ENCODE measurements at places on chromosomes 6 and 20.

- DNase-seq, result no peak
These were observed 125.5 kb downstream of the GPX5 start for GRCh38 chr6:28651161-28651560.

- DNase-seq, result no peak
These were observed 440.4 kb upstream of the ARID1B start for GRCh38 chr6:156336733-156337132.

DNA sequence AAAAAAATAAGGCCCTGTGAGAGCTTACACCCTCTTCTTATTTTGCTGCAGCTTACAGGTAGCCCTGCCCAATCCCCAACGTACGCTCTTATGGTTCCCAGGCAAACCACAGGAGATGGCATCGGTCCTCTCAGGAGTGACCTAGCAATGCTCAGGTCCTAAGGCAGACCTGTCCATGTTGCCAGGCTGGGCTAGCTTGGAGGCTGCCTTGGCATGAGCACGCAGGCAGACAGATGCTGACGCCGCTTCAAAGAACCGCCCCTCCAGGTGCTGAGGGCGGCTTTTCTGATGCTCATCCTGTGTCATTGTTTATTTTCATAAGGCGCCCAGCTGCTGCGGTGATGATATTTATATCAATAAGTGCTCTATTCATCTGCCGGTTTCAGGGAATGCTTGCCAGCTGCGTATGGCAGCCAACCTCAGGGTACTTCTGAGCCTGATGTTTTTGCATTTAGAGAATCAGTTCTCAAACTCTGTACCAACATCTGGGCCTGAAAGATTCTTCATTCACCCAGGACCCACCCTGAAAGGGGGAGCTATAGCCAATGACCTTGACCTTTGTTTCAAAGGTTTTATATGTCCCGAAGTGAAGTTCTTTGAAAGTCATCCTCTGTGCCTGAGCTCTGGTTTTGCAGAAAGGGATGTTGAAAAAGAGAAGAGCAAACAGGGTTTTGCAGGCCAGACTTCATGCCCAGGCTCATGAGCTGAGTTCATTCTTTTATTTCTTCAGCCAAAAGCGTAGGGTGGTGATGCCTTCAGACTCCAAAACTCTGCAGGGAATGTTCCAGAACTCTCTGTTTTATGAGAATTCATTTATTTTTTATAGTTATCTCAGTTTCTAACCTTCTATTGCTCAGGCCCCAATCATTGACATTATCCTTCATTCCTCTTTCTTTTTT, 475.6 kb upstream of the CHD6 start:
- no peak for DNase-seq

- DNase-seq, result no peak
These were observed 127.3 kb downstream of the TENT5A start for GRCh38 chr6:81625216-81625615.

DNA sequence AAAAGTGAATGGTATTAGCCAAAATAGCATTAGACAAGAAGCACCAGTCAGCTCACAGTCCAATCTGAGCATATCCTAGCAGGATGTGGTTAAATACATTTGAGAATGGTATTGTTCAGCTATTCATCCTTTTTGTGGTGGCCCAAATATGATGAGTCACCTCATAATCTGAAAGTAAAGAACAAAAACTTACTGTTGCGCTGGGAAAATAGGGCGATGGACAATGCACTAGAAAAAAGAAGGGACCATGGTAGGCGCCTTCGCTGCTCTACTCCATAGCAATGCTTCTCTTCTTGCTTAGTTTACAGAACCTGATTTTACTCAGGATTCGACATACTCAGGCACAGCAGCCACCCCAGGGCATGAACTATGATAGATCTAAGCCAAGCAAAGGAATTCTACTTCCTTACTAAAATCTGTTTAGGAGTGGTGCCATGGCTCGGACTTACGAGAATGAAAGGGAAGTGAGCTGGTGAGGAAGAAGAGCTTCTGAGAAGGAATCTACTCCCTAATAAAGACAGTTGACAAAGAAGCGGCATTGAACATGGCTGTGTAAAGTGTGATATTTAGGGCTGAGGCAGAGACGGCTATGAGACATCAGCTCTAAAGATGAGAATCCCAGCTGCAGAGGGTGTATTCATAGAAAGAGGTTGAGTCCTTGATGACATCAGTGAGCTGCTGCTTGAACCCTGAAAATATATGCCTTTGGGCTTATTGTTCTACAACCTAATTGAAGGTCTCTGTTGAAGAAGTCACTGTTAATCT, 16.6 kb upstream of the FBXO9 start:
- no peak for DNase-seq

GRCh38 chr6:17987447-17987696, at the start of gene KIF13A:
TSS of gene KIF13A (minus strand) at chr6:17987635. CDS start at chr6:17987463, 172 bp downstream.
- DNase-seq, result no peak

- peak; percentile 67 for DNase-seq
These were observed 426.4 kb downstream of the PREX1 start for GRCh38 chr20:48401359-48401758.

DNA sequence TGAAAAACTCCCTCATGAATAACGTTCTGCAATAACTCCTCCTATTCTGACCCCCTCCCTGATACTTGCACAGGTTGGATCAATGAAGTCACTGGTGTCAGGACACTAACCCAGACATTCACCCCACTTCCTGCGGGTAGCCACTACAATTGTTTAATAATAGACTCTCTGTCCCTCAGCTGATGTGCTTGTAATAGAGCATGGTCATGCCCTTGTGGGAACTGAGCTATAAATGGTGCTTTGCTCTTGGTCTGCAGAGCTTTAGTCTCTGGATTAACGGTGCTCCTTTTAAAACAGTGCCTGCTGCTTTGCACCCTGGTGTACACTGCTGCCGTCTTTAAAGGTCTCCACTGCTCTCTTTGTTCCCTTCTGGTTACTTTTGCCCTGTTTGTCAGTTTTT, 127.3 kb downstream of the BACH2 start:
- DNase-seq, result no peak

- no peak for DNase-seq
These were observed 51.3 kb upstream of the NRN1 start for GRCh38 chr6:6058054-6058444.

- no peak for DNase-seq
These were observed 888.4 kb upstream of the GJE1 start for GRCh38 chr6:141244366-141244765.

DNA sequence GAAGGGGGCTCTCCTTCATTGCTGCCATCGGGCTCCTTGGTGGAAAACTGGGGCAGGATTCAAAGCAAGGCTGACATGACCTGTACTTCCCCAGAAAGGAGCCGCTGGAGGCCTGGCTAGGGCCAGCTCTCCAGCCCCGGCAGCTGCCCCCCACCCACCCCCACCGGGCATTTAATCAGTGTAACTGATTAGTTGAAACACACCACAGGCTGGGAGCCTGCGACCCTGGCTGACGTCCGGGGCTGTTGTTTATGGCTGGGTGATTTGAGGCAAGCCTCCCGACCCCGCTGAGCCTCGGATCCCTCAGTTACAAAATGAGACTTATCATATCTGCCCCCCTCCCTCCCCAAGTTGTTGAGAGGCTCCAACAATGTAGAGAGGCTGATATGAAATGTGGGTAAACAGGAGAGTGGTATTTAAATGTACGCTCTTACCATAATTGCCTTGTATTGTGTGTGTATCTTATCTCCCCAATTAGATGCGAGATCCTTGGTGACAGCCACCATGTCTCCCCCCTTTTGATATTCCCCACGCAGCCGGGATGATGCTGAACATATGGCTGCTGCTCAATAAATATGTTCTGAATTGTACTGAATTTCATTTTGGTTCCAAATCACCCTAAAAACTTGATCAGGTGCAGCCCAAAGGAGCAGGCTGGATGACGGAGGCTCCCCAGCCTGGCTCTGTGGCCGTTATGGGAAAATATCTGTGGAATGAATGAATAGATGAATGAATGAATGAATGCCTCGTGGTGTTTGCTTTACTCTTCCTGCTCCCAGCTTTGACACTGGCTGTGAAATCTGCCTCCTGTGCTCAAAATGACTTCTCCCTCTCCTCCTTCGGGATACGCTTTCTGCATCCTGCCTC, 31.8 kb upstream of the APCDD1L start:
- no peak for DNase-seq

DNA sequence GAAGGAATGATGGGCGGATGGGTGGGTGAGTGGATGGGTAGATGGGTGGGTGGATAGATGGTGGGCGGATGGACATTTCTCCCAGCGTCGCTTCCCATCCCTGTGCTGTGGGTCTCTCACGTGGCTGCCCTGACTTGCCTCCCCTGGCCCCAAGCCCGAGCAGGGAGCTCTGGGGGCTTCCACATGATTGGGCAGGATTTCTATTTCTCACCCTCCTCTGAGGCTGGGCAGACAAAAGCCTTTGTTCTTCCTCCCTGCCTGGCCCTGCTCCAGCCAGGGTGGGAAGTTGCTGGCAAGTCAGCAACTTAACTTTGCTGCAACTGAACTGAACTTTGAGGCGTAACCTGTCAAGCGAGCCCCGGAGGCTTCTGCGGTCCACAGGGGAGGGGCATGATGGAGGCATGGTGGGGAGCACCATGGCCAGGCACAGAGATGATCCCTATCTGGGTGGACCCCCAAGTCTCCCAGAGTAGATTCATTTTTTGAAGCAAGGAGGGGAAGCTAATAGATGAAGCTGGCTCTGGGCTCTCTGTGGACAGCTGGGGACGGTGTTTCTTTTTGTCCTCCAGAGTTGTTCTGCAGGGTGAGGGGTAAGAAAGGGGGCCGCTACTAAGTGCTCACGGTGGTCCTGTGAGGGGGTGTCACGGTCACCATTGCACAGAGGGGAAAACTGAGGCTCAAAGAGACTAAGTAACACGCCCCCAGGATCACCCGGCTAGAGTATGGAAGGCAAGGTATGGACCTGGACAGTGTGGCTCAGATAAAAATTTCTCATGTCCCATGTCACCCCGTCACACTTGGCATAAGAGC, 140.1 kb downstream of the CEBPB start:
- DNase-seq, result no peak

- DNase-seq, result no peak
These were observed 55.2 kb upstream of the SUPT3H start for GRCh38 chr6:45432977-45433376.

DNA sequence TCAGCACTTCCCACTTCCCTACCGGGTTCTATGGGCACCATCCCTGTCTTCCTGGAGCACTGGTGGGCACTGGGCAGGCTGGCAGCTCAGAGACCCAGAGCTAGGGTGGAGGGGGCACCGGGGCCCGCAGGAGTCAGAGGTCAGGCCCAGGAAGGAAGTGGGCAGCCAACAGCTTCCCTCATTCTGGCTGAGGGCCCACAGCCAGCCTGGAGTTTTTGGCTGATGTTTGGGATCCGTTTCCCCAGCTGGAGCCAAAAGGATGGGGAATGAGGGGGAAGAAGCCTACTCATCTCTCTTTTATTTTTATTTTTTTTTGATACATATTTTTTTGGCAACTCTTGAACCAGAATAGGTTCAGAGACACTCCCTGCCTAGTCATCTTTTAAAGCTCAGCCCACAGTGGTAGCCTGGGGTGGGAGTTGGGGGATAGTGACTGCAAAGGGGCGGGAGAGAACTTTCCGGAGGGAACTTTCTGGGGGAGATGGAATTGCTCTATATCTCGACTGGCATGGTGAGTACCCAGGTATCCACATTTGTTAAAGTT, 54.2 kb upstream of the MLN start:
- DNase-seq, result no peak

DNA sequence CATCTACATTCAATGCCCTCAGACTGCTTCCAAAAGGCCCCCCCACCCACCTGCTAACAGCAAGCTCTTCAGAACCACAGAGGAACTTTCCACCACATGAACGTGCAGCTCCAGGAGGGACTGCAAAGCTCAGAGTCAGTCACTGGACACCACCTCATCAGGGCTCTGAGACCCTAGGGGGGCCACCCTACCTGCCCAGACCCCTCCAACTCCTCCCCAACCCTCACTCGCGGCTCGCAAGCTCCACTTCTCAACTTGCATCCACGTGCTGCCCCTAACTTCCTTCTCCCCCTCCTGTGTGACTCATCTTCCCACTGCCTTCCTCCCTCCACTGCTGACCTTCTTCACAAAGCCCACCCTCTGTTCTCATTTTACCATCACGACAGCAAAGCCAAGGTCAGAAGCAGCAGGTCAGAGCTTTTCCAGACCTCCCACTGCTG, 6.5 kb downstream of the MBOAT1 start:
- DNase-seq, result no peak

GRCh38 chr6:74075323-74075722, 379.3 kb downstream of the CD109 start:
- peak; percentile 52 for DNase-seq

DNA sequence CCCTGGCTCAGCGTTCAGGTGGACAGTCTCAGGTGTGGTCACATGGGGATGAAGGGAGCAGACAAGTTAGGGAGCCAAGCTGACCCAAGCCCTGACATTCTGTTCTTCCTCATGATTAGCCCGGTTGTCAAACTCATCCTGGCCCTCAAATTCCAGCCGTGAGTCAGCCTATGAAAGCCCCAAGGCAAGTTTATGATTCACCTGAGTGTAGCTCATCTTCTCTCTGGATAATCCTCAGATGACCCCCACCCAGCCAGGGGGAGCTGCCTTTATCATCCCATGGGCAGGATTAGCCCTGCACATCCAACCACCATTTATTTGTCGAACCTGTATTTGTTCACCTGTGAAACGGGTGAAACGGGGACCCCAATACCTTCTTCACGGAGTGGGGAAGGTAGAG, 161.9 kb downstream of the DHX35 start:
- DNase-seq, result no peak

DNA sequence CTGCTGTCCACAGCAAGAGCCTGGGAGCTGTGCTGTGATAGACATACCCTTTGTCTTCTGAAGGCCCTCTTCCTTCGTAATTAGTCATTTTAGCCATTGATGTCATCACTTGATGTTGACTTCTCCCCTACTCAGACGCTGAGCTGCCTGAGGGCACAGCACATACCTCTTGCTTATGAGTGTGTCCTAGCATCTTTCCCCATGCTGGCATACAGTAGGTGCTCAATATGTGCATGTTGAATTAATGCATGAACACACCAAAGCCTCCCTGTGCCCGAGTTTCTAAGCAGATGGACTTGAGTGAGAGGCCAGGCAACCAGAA, 35.8 kb upstream of the FAM83D start:
- no peak for DNase-seq

DNA sequence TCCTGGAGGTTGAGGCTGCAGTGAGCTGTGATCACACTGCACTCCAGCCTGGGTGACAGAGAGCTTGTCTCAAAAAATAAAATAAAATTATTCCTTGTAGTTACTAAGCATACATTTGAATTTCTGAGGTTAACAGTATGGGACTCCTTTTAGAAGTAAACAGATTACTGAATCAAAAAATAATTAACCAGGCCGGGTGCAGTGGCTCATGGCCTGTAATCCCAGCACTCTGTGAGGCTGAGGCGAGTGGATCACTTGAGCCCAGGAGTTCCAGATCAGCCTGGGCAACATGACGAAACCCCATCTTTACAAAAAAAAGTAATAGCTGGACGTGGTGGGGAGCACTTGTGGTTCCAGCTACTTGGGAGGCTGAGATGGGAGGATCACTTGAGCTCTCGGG, 22.1 kb upstream of the EEF1A1 start:
- no peak for DNase-seq

GRCh38 chr6:132400883-132401617, at the start of gene MOXD1:
TSS of gene MOXD1 (minus strand) at chr6:132401475. CDS start at chr6:132401426, 49 bp downstream.
- peak; percentile 71 for DNase-seq
